ENCODE measurements at places on chromosomes 12 and 14.

DNA sequence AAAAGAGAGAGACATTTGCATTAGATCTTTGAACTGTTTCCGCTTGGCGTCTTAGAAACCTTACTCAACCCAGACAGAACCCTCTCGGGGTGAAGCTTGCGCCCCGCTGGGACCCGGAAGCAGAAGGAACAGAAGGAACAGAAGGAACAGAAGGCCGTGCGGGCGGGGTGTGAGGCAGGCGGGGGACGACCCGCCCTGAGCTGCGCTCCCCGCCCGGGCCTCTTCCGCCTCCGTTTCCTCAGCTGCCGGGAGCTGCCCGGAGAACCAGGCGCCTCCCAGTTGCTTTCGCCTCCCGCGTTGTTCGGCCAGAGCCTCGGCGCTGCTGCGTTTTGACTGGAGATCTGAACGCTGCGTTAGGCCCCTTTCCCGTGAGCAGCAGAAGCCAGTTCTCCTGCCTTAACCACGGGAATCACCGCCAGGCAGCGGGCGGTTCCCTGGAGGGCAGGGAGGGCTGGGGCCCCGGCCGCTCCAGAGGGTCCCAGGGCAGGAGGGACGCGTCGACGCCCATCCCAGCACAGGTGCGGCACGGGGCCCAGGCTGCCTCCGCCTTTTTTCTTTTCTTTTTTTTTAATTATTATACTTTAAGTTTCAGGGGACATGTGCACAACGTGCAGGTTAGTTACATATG is 19.3 kb upstream of the MMP17 start:
- no peak for DNase-seq

DNA sequence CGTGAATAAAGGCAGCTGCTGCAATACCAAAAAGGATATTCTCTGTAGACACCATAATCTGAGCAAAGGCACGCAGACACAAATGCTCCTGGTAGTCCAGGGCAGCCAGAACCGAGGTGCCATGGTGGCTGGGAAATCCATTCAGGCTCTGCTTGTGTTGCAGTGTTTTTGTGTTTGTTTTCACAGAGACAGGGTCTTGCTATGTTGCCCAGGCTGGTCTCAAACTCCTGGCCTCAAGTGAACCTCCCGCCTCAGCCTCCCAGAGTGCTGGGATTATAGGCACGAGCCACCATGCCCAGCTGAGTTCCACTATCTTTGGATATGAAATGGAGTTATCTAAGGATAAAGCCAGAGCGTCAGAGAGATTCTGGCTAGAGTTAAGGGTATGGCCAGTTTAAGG is 39.8 kb downstream of the DCAF4 start:
- DNase-seq = no peak

DNA sequence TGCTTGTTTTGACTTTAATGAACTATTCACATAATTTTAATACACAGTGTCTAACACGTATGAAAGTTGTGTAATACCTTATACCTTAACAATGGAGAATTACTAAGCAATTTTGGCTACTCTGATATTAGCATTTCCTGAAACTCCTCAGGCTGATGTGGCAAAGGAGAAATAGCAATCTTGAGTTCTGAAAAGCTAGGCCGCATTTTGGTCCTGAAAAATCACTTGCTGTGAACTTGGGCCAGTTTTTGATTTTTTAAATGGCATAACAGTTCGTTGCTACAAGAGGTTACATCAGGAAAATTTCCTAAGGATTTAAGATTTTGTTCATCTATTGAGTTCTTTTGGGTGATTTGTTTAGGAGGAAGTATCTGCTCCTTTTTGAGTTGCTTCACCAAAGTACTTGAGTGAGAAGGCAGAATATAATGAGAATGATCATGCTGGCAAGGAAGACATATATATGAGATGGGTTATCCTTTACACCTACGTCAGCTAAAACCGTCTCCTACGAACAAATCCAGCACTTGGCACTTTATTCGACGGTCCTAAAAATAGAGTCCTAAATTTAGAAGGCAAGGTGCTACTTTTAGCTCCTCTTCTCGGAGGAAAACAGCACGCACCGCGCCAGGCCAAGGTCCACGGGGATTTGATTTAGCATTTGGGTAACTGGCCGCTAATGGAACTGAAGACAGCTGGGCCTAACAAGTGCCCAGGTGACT is 32.2 kb downstream of the MIA2 start:
- no peak for DNase-seq

DNA sequence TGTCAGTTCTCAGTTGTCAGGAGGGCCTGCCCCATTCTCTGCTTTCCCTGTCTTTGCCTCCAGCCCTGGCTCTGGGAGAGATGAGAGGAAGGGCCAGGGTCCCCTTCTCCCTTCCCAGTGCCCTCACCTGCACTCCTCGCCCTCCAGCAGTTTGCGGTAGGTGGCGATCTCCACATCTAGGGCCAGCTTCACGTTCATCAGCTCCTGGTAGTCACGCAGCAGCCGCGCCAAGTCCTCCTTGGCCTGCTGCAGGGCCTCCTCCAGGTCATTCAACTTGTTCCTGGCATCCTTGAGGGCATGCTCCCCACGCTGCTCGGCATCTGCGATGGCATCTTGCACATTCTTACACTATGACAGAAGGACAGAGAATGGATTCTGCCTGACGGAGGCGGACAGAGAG is 5.4 kb downstream of the KRT2 start:
- DNase-seq = no peak

DNA sequence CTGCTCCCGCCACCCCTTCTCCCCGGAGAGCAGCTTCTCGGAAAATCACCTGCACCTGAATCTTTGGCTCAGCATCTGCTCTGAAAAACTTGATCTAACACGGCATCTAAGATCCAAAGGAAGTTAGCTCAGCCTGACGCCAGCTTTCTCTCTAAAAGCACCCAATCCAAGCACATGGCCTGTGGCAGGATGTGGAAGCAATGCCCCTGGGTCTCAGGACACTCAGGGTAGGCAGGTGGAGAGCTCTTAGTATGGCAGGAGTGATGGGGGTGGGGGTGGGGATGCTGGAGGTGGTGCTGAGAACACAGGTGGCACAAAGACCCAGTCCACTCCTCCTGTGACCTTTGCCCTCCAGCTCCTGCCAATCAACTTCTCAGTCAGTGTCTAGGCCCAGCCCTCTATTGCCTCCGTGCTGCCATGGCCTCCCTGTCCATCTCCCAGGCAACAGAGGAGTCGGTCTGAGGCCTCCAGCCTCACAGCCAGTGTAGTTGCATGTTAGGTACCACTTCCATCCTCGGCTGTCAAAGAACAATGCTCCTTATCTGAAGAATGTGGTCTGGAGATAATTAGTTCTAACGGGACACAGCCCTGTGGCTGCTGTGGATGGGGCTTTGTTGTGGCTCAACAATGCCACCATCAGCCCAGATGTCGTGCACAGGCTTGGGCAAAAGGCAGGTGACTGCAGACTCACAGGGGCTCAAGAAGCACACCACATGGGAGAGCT is 180.0 kb upstream of the C14orf180 start:
- DNase-seq = no peak

GRCh38 chr14:85702997-85703396 is 173.1 kb downstream of the FLRT2 start:
- DNase-seq = no peak
